Activated naive CD4-positive, alpha-beta T cell treated with anti-CD3 and anti-CD28 coated beads for 36 hours (primary cell): ENCODE measurements at places on chromosomes 7 and 10.
A peak's percentile ranks its signal among the peaks of the same experiment; 100 is the strongest.

GRCh38 chr10:32332299-32332750, 14.6 kb downstream of the EPC1 start:
- no peaks in the 10 kb centered on the region for H3K27me3 ChIP-seq
- H3K4me1 ChIP-seq, result peaks cover 94% of the 10 kb centered on the region
- peaks cover 8% of the 10 kb centered on the region for H3K36me3 ChIP-seq
- peak; percentile 89 for DNase-seq
- peak overlapping the region; percentile 90 for H3K27ac ChIP-seq

- H3K4me3 ChIP-seq, result no peak overlapping the region
- H3K4me1 ChIP-seq, result no peaks in the 10 kb centered on the region
- H3K27me3 ChIP-seq, result no peaks in the 10 kb centered on the region
- no peak for DNase-seq
- H3K36me3 ChIP-seq, result no peaks in the 10 kb centered on the region
- no peak overlapping the region for H3K27ac ChIP-seq
Measured at GRCh38 chr10:130022086-130022485, 58.0 kb upstream of the EBF3 start.

DNA sequence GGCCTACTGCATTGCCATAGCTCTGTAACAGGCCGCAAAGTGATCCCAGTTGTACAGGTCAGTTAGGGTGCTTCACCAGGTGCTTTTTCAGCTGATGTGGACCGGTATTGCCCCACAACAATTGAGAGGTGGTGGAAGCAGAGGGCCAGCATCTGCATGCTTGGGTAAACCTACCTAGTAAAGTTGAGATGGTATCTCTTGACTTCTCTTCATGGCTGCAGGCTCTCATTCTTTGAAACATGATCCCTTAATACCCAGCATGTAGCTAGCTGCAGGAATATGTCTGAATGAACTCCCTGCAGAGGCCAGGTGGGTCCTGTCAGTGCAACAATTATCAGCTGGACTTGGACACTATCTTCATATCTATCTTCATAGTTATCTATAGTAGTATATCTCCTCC, 60.7 kb upstream of the CCDC6 start:
- no peak overlapping the region for H3K4me3 ChIP-seq
- H3K27ac ChIP-seq, result no peak overlapping the region
- DNase-seq, result no peak
- H3K27me3 ChIP-seq, result peaks cover 4% of the 10 kb centered on the region
- H3K36me3 ChIP-seq, result no peaks in the 10 kb centered on the region

- H3K4me1 ChIP-seq, result peaks cover 3% of the 10 kb centered on the region
- no peak overlapping the region for H3K4me3 ChIP-seq
- no peak overlapping the region for H3K27ac ChIP-seq
- H3K27me3 ChIP-seq, result no peaks in the 10 kb centered on the region
Measured at GRCh38 chr10:110699859-110700468, 55.8 kb downstream of the RBM20 start.

DNA sequence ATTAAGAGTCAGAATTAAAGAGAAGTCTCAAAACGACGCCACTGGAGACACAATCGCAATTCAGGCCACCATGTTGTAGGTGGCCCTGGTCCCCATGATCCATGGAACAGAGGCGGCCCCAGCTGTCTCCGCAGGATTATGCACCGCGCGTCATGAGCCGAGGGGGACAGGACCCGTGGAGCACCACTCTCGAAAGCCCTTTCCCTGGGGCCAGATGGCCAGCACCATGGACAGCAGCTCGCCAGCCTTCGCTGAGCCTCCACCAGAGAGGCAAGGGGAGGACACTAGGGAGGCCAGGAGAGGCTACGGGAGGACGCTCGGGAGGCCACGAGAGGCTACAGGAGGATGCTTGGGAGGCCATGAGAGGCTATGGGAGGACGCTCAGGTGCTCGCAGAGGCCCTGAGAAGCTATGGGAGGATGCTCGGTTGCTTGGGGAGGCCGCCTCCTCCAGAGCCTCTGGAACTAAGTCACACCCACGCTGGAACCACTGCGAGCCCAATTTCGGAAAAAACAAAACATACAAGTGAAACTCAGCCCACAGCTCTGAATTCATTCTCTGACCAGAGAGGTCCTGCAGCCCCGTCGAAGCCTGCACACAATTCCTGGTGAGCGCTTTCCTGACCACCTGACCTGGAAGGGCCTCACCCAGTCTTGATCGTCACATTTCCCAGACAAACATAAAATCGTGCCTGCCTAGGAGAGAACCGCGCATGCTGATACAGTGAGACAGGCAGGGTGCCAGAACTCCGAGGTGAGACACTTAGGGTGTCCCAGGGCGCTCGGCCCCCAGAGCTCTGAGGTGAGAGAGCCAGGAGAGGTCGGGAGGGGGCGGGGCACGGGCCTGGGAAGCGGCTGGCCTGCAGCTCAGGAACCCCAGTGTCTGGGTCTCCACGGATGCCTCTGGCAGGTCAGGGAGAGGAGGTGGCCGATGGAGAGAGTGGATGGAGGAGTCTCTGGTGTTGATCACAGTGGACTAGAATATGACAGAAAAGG, 224.4 kb downstream of the PTPRN2 start:
- H3K27ac ChIP-seq, result no peak overlapping the region
- DNase-seq, result no peak
- no peak overlapping the region for H3K4me3 ChIP-seq
- H3K27me3 ChIP-seq, result peaks cover 3% of the 10 kb centered on the region

DNA sequence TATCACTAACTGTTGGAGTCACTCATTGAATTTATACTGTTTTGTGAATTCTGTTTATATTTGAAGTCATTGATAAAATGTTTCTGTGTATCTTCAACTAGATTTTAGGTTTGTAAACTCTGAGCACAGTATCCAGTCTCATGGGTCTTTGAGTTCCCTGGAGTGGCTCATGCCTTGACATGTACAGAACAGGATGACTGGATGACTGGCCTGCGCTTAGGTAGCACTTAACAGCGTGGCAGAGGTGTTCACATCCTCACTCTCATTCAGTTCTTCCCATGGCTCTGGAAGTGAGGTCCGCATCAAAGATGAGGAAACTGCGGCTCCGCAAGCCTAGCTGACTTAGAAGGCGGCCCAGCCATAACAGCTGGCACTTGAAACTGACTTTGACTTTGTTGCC, 576.9 kb downstream of the SUGCT start:
- H3K4me1 ChIP-seq, result no peaks in the 10 kb centered on the region
- no peaks in the 10 kb centered on the region for H3K27me3 ChIP-seq
- no peaks in the 10 kb centered on the region for H3K36me3 ChIP-seq
- H3K4me3 ChIP-seq, result no peak overlapping the region
- no peak overlapping the region for H3K27ac ChIP-seq
- no peak for DNase-seq

DNA sequence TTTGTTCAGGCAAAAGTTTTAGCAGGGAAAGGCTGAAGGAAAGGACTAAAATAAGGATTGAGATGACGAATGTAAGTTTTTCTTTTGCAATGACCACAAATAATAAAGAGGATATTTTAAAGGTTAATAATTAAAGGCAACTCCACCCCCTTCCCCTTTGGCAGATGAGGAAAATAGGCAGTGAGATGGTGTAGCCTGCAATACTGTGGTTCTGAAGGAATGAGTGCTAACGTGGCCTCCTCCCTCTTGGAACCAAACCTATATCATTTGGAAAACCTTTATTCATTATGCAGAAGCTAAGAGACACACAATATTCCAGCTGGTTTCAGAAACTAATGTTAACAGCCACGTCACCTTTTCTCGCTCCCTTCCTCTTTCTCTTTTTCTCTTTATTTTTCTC, 70.9 kb upstream of the COL1A2 start:
- no peaks in the 10 kb centered on the region for H3K4me1 ChIP-seq
- no peak overlapping the region for H3K4me3 ChIP-seq
- DNase-seq, result no peak
- no peak overlapping the region for H3K27ac ChIP-seq

DNA sequence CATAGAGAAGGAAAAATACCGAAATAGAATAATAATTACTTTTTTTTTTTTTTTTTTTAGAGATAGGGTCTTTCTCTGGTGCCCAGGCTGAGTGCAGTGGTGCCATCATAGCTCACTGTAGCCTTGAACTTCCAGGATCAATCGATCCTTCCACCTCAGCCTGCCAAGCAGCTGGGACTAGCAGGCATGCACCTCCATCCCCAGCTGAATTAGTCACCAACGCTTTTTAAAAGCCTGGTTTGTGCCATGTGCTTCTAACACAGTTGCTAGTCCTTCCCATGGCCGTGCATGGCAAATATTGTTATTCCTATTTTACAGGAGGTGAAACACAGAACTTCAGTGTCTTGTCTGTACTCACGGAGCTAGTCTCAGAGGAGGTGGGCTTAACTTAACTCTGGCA, 23.2 kb downstream of the LYZL2 start:
- peaks cover 10% of the 10 kb centered on the region for H3K4me1 ChIP-seq
- H3K4me3 ChIP-seq, result no peak overlapping the region
- no peaks in the 10 kb centered on the region for H3K36me3 ChIP-seq
- peaks cover 11% of the 10 kb centered on the region for H3K27me3 ChIP-seq

DNA sequence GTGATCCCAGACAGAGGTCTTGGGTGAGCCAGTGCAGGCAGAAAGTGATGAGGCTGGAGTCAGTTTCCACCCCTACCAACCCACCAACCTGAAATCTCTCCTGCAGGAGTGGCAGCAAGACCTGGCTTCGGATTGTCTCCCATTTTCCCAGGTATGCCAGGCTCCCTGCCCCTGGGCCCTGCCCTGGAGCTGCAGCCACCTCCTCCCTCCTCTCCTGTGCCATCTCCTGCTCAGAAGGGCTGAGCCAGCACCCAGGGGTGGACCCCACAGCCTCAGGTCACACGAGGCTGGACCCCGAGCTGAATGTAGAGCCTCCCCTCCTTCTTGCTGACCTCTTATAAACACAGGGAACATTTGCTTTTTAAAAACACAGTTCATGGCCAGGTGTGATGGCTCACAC, 17.0 kb upstream of the LIMK1 start:
- H3K27me3 ChIP-seq, result no peaks in the 10 kb centered on the region
- no peaks in the 10 kb centered on the region for H3K4me1 ChIP-seq
- DNase-seq, result no peak
- no peak overlapping the region for H3K27ac ChIP-seq
- H3K36me3 ChIP-seq, result no peaks in the 10 kb centered on the region
- no peak overlapping the region for H3K4me3 ChIP-seq

- no peak for DNase-seq
- no peak overlapping the region for H3K27ac ChIP-seq
- H3K4me3 ChIP-seq, result no peak overlapping the region
- H3K4me1 ChIP-seq, result no peaks in the 10 kb centered on the region
Measured at GRCh38 chr7:50492770-50493519, 42.8 kb upstream of the FIGNL1 start.

GRCh38 chr10:29214551-29214950, 74.3 kb upstream of the LYZL1 start:
- no peaks in the 10 kb centered on the region for H3K4me1 ChIP-seq
- no peak overlapping the region for H3K4me3 ChIP-seq
- no peak overlapping the region for H3K27ac ChIP-seq
- DNase-seq, result no peak
- peaks cover 3% of the 10 kb centered on the region for H3K36me3 ChIP-seq

- H3K4me1 ChIP-seq, result no peaks in the 10 kb centered on the region
- DNase-seq, result no peak
- H3K27ac ChIP-seq, result no peak overlapping the region
Measured at GRCh38 chr7:135697276-135698049, 30.5 kb downstream of the SLC13A4 start.

DNA sequence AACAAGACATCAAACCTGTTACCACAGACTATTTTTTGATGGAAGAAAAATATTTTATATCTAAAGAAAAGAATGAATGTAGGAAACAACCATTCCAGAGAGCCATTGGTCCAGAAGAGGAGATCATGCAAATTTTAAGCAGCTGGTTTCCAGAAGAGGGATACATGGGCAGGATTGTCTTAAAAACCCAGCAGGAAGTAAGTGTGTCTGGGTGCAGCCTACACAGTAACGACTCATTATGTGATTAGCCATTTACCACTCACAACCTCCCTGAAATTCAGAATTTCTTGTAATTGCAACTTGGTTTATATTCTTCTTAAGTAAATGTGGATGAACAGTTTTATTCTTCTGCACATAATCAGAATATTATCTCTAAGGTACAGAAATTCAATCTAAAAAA, 46.2 kb downstream of the NOC3L start:
- no peak overlapping the region for H3K27ac ChIP-seq
- DNase-seq, result no peak
- no peaks in the 10 kb centered on the region for H3K27me3 ChIP-seq
- no peak overlapping the region for H3K4me3 ChIP-seq
- no peaks in the 10 kb centered on the region for H3K4me1 ChIP-seq

GRCh38 chr7:81064426-81064825, 145.6 kb upstream of the SEMA3C start:
- DNase-seq, result no peak
- no peaks in the 10 kb centered on the region for H3K27me3 ChIP-seq
- no peaks in the 10 kb centered on the region for H3K36me3 ChIP-seq
- no peaks in the 10 kb centered on the region for H3K4me1 ChIP-seq

GRCh38 chr10:130425169-130425568, 289.0 kb downstream of the GLRX3 start:
- no peak overlapping the region for H3K4me3 ChIP-seq
- H3K36me3 ChIP-seq, result no peaks in the 10 kb centered on the region
- no peaks in the 10 kb centered on the region for H3K4me1 ChIP-seq
- no peak overlapping the region for H3K27ac ChIP-seq

DNA sequence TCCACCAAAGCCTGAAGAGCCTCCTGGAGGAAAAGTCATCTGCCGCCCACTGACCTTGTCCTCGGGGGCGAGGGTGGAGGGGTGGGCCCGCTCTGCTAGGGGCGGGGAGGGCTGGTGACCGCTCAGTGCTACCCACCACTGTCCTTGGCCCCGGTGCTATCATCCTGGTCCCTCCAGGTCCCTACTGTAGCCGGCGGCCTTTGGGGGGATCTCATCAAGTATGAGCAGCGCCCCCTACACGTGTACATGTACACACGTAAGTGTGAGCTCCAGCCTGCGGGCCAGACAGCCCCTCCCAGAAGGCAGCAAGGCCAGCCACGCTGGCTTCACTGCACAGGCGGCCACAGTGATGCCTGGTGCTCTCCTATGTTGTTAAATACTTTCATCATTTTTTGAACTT, 19.6 kb downstream of the TTYH3 start:
- H3K27me3 ChIP-seq, result no peaks in the 10 kb centered on the region
- H3K27ac ChIP-seq, result no peak overlapping the region
- no peak for DNase-seq
